ENCODE measurements at places on chromosomes 12 and 14.

DNA sequence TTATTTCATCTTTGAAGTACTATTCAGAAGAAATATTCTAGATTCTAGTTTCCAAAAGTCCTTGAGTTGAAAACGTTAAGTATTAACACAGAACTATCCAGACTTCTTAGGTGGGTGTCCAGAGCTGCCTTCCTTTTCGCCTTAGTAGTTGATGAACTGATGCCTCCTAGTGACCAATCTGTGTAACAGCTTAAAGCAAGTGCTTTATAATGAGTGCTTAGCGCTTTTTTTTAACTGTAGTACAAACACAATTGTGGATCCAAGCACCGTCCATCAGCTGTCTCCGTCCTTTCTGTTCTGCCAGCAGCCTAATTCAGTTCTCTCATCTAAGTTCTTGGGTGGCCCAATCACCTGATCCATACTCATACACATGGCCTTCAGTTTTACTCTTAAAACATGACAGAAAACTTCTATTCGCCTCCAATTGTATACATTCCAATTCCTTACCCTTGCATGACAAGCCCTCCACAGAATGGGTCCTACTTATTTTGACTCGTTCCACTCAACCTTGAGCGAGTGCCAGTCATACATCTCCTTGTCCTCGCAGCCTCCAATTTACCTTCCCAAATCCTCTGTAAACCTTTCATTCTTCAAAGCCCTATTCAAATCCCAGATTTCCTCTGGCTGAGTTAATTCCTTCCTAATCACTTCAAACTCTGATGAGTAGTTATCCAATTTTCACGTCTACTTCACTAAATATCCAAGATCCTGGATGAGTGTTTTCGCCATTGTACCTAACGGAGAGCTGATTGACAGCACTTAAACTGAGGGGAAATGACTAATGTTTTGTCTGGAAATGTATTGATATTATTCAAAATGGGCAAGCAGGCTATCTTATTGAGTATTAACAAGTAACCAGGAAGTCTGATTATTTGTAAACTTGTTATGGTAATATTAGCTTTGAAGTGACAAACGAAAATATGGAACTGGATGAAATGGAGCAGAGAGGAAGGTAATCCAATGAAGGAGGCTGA lies 5.8 kb upstream of the PHLDA1 start:
- no peak for DNase-seq

GRCh38 chr12:2151391-2151790 lies 98.6 kb downstream of the CACNA1C start:
- no peak for DNase-seq

DNA sequence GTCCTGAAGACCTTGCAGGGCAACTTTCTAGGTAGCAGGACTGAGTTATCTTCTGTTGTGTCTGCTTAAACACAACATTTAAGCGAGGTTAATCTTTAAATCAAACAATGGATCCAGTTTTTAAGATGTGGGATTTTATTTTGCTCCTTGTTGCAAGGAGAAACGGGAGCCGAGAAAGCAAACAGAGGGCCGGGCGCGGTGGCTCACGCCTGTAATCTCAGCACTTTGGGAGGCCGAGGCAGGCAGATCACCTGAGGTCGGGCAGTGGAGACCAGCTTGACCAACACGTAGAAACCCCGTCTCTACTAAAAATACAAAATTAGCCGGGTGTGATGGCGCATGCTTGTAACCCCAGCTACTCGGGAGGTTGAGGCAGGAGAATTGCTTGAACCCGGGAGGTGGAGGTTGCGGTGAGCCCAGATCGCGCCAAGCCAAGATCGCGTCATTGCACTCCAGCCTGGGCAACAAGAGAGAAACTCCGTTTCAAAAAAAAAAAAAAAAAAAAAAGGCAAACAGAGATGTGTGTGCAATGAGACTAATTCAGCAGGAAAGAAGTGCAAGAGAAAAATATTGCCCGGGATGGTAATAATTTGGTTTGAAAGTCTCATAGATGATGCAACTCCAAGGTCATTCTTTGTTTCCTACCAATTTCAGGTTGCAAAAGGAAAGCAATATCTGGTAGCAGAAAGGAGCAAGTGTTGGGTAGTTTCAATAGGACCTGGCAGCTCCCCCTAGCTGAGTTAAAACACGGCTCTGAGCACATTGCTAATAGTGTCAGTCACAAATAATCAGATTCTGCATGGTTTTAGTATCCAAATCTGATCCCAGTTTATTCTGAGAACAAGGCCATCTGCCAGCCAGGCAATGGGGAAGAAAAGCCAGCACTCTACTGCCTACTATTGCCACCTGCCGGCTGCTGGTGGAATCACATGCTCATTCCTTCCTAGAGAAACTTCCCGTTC lies 141.4 kb downstream of the PPM1H start:
- no peak for DNase-seq

DNA sequence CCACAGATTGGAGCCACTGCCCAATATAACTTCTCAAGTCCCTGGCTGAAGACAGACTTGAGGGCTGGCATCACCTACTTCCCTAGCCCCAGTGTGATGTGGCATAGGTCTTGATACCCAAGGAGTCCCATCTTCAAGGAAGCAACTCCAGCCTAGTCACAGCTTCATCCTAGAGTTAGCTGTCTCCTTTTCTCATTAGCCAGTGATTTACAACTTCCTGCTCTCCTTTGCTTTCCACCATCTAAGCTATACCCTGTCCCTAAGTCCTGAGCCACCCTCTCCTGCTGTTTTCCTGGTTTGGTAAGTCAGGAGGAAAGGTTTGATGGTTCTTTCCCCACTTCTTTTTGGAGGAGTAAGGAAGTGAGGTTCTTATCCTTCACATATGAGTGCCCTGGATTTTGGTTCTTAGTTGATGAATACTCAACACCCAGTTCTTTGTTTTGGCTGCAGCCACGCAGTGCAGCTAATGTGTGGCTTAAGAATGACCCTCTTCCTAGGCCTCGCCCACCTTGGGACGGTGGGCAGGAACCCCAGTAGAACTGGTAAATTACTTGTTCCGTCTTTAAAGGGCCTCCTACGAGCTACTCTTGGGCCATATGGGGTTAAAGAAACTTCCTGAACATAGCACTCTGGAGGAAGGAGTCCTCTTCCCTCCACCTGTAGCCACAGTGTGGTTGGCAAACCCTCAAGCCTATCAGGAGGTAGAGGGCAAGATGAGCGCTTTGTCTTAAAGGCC lies 3.9 kb upstream of the GPX2 start:
- DNase-seq = no peak

GRCh38 chr14:103104654-103105452 lies 10.3 kb downstream of the EXOC3L4 start:
- DNase-seq = no peak

GRCh38 chr14:99237288-99237687 lies 34.7 kb downstream of the BCL11B start:
- DNase-seq = no peak

DNA sequence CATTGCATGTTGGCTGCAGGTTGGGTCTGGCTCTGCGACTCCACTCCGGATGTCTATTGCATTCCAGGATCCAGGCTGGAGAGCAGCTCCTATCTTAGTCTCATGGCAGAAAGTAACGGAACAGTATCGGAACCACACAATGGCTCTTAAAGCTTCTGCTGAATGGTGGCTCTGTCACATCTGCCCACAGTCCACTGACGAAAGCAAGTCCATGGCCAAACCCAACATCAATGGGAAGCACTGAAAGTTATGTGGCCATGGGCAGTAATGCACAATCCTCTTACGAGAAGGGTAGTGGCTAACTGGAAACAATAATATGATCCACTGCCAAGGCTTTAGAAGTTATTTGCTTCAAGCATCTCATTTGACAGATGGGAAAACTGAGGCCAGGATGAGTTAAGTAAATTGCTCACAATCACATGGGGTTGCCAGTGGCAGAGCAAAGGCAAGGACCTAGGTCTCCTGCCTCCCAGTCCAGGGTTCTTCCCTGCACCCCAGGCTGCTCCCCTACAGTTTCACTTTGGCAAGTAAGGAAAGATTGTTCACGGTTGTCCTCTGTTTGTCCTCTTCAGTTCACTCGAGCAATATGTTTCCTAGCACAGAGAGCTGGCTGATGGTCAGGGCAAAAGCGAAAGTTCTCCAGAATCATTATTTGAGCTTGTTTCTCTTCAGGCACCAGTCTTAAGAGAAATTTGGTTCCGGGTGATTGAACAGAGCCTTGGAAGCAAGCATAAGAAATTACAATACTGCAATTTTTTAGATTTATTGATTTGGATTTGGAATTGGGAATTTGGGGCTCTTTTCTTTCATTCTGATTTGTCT lies 54.2 kb downstream of the CKAP4 start:
- no peak for DNase-seq

- no peak for DNase-seq
Observed at GRCh38 chr14:62066304-62066703, 304.1 kb downstream of the SNAPC1 start.

- DNase-seq = no peak
Observed at GRCh38 chr12:2317772-2318171, 265.0 kb downstream of the CACNA1C start.

DNA sequence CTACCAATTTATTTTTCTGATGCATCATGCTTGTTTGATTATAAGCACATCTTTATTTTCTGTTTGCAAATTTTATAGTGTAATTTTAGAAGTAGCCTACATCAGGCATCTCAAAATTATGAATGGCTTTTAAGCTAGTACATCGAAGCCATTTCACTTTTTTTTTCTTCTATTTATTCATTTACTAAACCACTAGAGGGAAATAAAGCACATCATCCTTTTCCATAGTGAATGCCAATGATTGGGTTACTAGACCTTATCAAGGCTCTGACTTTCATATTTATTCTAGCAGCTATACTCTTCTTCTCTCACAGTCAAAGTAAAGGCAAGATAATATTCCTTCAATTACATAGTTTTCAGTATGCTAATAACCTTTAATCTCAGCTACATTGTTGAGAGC lies 736.4 kb upstream of the LRFN5 start:
- no peak for DNase-seq

GRCh38 chr12:55642267-55642666 lies 5.6 kb downstream of the OR10P1 start:
- DNase-seq = no peak

DNA sequence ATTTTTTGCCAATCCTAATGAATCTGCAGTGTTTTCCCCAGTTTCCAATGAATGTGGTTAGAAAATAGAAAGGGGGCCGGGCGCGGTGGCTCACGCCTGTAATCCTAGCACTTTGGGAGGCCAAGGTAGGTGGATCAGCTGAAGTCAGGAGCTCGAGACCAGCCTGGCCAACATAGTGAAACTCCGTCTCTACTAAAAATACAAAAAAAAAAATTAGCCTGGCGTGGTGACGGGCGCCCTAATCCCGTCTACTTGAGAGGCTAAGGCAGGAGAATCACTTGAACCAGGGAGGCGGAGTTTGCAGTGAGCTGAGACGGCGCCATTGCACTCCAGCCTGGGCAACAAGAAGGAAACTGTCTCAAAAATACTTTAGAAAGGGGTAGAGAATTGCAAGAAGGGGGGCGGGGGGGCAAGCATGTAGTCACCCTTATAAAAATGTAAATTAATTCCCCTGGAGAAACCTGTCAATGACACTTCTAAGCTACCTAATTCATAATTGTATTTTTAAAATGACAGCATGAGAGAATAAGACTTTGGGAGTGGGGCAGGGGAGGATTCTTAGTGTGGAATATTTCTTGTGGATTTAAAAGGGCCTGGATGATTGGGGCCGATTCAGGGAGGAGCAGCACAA lies 1.7 kb downstream of the KLHDC2 start:
- no peak for DNase-seq

DNA sequence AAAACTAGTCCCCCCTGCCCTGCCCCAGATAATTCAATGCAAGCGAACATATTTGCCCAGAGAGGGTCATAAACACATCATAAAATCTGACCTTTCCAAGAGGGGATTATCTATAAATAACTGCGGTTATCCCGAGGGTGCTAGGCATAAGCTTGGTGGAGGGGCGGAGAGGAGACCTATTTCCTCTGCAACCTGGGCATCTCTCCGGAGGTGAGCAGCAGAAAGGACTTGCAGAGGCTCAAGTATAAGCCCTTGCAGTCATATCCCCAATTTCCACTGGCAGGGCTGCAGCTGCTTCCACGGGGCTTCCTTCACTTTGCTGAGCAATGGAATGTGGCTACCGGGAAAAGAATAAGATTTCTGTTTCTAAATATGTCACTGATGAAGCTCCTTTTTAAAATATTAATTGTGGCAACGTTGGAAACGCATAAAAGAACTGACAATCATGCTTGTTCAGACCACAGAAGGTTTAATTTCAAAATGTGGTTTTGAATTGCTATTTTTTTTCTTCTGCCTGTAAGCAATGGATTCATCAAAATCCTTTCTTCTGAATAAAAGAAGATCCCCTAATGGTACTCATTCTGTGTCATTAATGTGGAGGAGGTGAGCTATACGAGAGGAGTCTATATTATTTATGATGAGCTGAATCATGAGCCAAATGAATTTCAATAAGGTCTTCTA lies 268.9 kb upstream of the ATP2B1 start:
- no peak for DNase-seq

- DNase-seq = no peak
Observed at GRCh38 chr12:69513297-69513696, 43.1 kb downstream of the FRS2 start.

- DNase-seq = no peak
Observed at GRCh38 chr12:89901319-89901718, 192.7 kb upstream of the ATP2B1 start.

DNA sequence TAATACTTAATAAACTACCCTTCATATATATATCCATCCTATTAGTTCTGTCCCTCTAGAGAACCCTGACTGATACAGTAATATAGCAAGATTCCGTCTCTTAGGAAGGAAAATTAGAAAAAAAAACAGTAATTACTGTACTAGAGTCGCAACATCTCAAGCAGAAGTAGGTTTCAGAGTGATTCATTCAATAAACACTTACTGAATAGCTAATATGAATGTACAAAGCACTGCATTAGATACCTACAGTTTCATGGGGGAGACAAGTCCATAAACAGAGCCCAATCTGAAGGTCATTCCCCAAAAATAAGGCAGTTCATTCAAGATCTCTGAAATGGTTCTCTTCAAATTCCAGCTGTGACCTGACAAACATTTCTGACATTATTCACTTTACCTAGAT lies 9.9 kb downstream of the CERS5 start:
- DNase-seq = no peak

GRCh38 chr12:69733638-69734037 lies 5.0 kb upstream of the RAB3IP start:
- DNase-seq = no peak

GRCh38 chr12:11630046-11630706 lies 19.3 kb upstream of the ETV6 start:
- DNase-seq = no peak

DNA sequence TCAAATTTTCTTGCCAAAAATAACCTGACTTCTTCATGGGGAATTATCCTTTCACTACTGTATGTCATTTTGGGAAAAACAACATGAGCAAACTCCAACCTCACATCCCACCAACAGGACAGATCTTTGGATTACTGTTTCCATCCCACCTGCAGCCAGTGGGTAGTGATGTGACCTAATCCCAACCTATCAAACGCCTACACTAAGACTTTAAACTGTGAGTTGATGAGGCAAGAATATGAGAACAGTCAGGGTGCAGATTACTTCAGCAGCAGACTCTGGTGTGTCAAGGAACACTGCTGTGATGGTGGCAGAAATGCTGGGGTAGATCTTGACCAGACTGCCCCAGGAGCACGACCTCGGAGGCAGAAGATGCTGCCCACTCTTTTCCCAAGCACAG lies 293.2 kb downstream of the DUSP6 start:
- DNase-seq = no peak

- no peak for DNase-seq
Observed at GRCh38 chr12:92488735-92489134, 214.1 kb upstream of the PLEKHG7 start.

GRCh38 chr12:24349051-24349799 lies 399.8 kb upstream of the SOX5 start:
- DNase-seq = no peak

GRCh38 chr12:56389412-56389811 lies 26.8 kb upstream of the APOF start:
- no peak for DNase-seq

- DNase-seq = no peak
Observed at GRCh38 chr14:64817631-64818030, 62.1 kb downstream of the SPTB start.
